Astrocyte (in vitro differentiated cells and primary cell): ENCODE measurements at places on chromosomes 16 and 17. TPM values are rescaled to one million over a fixed set of nuclear protein-coding genes. Genes with fewer than 3 reads are reported as not detected.

Gene CWC25
- 12.4 and 13.7 TPM in 2 replicates for total RNA-seq

Gene CCDC40
- 5.0 and 7.0 TPM in 2 replicates for total RNA-seq

Gene P2RX1
- total RNA-seq = not detected in 2 replicates

Gene CMTM2
- total RNA-seq = not detected in 2 replicates

Gene FADS6
- total RNA-seq = not detected in 2 replicates

Gene ENDOV
- total RNA-seq = 20.7 and 30.8 TPM in 2 replicates

Gene ADCY9
- total RNA-seq = 11.4 TPM in 2 replicates

DNA sequence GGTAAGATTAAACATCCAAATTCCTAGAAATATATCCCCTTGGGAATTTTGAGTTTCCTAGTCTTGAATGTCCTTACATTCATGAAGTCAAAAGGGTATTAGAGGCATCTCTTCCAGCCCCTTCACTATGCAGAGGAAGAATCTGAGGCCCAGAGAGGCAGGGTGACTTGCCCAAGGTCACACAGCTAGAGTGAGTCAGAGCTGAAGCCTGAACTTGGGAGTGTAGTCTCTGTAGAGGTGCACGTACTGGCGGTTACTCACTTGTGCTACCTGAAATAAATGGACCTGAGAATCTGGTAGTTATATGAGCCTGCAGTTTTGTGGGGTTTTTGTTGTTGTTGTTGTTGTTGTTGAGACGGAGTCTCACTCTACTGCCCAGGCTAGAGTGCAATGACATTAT is 164.0 kb downstream of the XYLT1 start:
- DNase-seq = no peak

GRCh38 chr16:55613613-55614335 is 42.0 kb upstream of the SLC6A2 start:
- no peak for DNase-seq

DNA sequence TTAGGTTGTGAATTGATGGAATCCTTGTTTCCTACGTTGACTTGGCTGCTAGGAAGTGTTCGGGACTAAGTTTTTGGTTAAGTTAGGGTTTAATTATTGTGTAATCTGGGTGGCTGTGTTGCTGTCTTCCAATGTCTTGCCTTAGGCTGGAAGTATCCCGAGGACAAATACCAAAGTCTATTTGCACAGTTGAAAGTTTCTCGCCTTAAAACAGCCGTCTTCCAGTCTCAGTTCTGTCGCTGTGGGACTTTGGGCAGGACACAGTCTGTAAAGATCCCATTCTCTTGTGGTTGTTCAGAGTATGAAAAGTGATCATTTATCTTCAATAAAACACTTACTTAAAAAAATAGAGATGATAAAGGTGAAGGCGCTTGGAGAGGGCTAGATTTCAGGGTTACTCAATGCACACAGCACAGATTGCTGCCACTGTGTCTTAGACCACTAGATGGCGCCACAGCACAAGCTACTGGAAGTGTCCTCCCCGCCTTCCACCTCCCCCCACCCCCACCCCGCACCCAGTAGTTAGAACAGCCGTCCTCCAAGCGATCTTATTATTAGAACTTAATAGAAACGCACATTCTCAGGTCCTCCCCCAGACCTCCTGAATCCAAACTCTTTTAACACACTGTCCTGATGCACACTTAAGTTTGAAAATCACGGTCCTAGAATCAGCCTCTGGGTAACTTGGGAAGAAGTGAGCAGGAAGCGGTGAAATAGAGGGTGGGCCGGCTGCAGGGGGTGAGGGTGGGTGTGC is 45.8 kb downstream of the AKAP1 start:
- peak; percentile 27 for DNase-seq

DNA sequence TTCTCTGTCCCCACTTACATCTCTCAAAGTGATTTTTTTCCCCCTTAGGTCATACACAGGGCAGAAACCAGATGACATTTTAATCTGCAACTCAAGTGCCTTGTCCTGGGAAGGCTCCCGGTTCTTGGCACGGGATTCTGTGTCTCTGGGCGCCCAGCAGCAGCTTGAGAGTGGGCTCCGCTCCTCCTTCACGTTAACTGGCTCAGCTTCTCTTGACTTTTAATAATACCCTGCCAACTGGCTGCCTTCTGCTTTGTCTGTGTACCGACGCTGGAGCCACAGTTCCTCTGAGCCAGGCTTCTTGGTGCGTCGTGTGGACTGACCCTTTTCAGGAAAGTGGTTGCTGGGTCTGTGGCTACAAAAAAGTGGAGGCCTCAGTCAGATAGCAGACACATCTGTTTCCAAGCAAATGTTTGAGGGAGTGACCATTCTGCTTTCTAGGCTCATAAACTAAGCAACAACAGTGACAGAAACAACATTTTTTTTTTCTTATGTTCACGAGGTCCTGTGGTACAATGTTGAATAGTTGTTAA is 64.9 kb downstream of the IRF8 start:
- DNase-seq = peak; percentile 12

- peak; percentile 42 for DNase-seq
Measured at GRCh38 chr17:15261258-15261801, 3.8 kb downstream of the PMP22 start.

DNA sequence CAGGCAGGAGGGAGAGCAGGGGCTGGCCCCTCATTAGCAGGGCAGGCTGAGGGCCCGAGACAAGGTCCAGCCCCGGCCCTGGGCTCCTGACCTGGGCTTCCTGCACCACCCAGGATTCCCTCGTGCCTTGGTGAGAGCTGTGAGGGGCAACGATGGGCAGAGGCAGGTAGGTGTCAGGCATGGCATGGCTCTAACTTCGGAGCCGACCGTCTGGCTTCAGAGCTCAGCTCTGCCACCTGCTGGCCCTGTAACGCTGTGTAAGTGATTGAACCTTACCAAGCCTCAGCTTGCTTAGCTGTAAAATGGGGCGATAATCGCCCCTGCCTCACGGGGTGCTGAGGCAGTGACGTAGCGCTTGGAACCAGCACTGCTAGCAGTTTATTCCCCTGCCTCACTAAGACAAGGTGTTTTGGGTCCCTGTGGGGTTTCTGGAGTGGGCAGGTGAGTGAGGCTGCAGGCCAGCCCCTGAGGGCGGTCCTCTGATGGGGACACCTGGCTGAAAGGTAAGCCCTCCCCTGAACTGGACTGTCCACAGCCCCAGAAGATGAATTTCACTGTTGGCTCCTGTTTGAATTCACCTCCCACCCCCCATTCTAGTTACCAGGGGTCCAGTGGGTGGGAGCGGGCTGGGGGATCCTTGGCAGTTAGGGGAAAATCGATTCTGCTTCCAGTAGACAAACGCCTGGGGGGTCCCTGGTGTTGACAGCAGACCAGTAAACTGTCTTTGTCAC is 184.8 kb upstream of the GSE1 start:
- DNase-seq = no peak

DNA sequence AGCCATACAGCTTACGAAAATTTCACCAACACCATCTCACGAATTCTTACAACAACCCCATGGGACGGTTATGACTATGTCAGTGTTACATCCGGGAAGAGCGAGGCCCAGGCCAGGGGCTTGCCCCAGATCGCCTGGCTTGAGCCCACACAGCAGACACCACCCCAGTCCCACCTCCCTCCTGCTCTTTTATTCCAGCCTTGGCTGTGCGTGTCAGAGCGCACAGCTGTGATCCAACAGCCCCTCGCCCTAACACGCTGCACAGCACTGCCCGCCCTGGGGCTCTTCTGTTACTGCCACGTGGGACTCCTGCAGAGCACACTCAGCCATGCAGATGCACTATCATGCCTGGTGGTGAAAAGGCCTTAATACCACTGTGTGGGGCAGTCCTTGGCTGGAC is 127.9 kb downstream of the ENGASE start:
- no peak for DNase-seq

DNA sequence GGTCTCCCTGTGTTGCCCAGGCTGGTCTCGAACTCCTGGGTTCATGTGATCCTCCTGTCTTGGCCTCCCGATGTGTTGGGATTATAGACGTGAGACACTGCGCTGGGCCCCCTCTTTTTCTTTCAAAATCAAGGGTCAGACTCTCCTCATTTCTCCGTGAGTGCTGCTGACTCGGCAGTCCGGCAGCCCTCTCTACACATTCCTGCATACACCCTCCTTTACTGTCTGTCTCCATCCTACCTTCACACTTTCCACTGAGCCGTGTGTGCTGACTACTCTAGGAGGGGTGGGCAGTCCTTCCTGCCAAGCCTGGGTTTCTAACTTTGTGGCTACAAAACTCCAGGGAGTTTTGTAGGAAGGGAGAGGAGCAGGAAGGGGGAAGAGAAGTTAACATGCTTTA is 195.2 kb downstream of the PARN start:
- no peak for DNase-seq

DNA sequence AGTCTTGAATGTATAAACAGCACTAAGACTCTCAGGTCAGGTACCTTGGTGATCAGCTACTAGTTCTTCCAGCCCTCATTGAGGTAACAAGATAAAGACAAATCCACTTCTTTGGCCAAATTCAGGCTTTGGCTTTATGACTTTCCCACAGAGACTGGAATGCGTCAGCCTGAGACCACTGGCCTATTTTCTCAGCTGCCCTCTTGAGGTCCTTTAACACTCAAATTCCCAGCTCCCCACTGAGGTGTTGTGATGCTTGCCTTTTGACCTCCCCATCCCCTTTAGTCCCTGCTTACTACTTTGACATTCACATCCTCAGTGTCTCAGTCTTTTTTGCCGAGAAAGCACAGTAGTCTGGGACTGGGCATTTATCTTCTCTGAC is 10.6 kb downstream of the TNFAIP1 start:
- peak; percentile 67 for DNase-seq
